ENCODE measurements at places on chromosomes 2 and 18.

GRCh38 chr2:162072181-162072702 is 1.8 kb downstream of the DPP4 start:
- no peak for DNase-seq

GRCh38 chr2:33598561-33599174 is 431 bp downstream of the FAM98A start:
- peak; percentile 12 for DNase-seq

- no peak for DNase-seq
Observed at GRCh38 chr2:636641-637405, 40.4 kb downstream of the TMEM18 start.

DNA sequence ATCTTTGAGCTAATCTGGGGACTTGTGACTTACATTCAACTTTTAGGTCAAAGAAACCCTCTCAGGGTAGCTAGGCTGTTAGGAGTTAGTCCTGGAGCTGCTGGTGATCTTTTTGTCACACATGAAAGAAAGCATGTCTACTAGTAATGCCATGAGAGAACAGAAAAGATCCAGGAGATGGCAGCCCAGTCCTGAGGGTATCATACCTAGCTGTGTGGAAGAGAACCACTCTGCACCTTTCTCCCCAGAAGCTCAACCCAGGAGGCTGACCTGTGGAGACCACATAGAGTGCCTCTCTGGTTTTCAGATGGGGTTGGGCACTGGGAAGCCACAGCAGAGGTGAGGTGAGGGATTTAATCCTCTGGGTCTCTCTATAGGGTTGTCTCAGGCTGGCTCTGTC is 460.2 kb upstream of the UBE2E3 start:
- DNase-seq: no peak

- no peak for DNase-seq
Observed at GRCh38 chr2:84478867-84479266, 19.8 kb upstream of the SUCLG1 start.

- DNase-seq: peak; percentile 52
Observed at GRCh38 chr2:54574107-54574859, 118.2 kb downstream of the SPTBN1 start.

- DNase-seq: no peak
Observed at GRCh38 chr2:171347591-171348032, 86.2 kb downstream of the METTL8 start.

DNA sequence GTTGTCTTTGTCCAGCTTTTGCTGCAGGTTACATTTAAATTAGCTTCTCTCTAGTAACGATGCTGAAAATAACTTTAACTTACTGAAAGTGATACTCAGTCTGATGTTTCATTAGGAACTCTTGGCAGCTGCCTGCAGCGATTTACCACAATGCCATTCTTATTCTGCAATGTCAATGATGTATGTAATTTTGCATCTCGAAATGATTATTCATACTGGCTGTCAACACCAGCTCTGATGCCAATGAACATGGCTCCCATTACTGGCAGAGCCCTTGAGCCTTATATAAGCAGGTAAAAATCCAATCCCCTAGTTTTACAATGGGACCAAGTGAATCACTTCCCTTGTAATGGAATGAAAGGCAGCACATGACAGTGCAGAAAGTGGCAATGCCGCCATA is 16.3 kb upstream of the MFF start:
- no peak for DNase-seq

DNA sequence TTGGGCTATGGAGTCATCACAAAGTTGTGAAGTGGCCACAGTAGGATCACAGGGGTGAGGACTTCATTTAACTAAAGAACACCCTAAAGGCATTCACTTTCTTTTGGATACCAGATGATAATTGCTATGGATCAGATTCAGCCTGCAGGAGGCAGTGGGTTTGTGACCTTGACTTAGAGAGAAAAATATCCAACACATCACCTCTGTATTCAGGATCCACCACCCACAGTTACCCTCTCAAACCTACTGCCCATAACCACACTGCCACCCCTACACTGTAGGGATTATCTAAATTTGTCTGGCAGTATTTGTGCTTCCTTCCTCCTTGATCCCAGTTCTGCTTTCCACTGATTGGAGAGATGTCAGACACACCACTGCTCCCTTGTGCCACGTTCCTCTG is 269.4 kb downstream of the MYCN start:
- no peak for DNase-seq

DNA sequence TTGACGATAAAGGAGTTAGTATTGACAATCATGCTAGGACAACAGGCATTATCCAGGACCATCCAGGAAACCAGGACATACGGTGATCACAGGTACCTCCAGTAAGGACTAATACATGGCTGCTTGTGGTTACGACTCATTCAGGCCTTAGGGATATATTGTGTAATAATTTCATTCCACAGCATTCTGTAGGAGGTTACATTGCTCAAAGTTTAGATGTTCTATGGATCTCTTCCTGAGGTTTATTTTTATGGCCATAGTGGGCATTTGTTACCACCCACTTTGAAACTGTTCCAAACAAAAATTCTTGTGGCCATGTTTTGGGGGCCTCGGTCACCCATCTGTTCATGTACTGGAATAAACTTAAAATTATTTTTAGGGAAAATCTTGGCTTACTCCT is 431.6 kb downstream of the METTL4 start:
- no peak for DNase-seq

DNA sequence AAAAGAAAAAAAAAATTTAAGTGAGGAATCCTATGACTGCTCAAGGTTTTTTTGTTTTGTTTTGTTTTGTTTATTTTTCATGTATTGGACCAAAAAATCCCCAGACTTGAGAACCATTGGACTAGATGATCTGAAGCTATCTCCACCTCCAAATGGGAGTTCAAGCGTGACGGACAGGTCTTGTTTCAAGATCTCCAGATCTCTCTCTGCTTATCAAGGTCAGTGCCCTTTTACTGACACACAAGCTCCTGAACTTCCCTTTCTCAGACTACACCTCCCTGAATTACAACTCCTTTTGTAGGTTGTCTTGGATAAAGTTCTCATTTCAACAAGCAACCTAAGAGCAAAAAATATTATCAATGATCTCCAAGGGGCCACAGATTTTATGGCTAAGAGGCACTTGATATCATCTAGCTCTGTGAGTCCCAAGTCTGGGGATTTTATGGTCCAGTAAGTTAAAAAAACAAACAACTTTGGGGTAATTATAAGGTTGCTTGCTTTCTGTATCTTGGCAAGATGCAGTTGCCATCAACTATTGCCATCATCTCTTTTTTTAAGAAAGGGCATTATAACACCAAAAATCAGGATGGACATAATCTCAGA is 396.0 kb upstream of the ATP5MC3 start:
- no peak for DNase-seq

GRCh38 chr18:44341759-44342158 is 338.9 kb upstream of the SETBP1 start:
- DNase-seq: no peak

DNA sequence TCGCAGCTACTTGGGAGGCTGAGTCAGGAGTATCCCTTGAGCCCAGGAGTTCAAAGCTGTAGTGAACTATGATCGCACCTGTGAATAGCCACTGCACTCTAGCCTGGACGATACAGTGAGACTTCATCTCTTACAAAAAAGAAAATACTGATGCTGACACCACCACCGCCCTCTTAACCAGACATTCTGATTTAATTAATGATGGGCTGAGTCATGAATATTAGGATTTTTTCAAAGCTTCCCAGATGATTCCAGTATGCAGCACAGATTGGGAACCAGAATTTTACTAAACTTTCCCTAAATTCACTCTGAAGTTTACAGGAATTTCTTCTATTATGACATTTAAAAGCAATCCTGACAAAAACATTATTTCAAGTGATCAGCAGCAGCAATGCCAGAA is 130.1 kb downstream of the ERBB4 start:
- DNase-seq: no peak

DNA sequence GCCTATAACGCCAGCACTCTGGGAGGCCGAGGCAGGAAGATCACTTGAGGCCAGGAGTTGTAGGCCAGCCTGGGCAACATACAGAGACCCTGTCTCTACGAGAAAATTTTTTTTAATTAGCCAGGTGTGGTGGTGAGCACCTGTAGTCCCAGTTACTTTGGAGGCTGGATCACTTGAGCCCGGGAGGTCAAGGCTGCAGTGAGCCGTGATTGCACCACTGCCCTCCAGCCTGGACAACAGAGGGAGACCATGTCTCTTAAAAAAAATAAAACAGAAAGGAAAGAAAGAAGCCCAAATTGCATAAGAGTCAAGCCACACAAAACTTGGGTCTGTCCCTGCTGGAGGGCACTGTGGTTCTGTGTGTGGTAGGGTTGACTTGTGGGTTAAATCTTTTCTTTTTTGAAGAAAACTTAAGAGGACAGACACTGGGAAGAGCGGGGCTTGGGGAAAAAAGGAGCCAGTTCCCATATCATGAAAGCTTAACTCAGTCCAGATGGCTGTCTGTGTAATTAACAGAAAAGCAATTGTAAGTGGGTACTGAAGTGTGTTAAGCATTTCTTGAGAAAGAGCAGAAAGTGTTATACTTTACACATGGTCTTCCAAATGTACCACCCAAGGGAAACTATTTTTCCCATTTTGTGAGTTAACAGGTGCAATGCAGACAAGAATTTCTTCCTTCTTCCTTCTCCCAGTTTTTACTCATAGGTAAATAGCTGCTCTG is 115.1 kb downstream of the ALPK2 start:
- no peak for DNase-seq

- DNase-seq: no peak
Observed at GRCh38 chr2:112530728-112531127, 11.5 kb upstream of the POLR1B start.

DNA sequence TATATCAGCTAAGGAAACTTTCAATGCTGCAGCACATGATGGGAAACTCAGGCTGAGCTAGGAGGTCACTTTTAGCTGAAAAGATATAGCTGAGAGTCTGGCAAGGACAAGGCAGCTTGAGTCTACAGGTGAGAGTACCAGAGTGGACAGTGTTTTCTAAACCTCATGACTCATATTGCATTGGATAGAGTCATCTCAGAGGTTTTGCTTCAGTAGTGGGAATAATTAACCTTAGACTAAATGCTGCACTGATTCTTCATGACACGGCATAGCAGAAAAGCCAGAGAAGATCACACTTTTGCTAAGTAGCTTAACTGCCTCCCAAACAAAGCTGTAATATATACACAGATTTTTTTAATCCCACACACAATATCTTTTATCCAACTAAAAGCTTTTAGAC is 865.0 kb upstream of the CDH2 start:
- DNase-seq: no peak

DNA sequence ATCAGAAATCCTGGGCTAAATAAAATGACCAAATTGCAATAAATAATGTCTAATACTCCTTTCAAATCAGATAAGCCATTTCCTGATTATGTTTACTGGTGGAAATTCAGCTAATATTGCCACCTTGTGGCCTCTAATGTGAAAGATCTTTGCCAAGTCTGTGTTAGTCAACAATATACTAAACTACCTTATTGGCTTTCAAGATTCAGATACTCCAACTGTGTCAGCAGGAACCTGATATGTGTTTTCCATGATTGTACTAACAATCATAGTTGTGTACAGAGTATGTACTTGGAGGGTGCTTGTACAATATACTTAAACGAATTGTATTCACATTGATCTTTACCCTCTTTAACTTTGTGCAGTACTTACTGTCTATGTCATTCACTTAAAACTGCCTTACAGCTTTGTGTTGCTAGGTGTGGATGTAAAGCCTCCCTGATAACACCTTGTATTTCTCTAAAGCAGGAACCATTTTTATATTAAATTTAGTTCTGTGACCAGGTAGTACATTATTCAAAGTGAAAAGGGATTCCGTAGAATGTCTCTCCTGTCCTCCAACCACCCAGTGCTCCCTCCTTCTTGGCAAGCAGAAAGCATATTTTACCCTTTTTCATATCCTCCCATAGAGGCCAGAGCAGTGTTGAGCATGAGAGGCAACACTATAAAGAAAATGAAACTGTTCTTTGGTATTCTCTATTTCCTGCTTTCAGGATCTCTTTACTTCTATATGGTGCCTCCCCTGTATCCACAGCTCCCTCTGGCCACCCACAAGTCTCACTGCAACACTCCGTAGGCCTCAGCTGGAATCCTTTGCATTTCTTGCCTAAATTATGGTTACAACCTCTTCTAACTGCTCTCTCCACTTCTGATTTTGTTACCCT is 75.2 kb upstream of the C2orf15 start:
- DNase-seq: no peak

- no peak for DNase-seq
Observed at GRCh38 chr2:23423062-23423872, 38.3 kb downstream of the KLHL29 start.

- DNase-seq: no peak
Observed at GRCh38 chr2:181789827-181790448, 101.6 kb upstream of the ITPRID2 start.

DNA sequence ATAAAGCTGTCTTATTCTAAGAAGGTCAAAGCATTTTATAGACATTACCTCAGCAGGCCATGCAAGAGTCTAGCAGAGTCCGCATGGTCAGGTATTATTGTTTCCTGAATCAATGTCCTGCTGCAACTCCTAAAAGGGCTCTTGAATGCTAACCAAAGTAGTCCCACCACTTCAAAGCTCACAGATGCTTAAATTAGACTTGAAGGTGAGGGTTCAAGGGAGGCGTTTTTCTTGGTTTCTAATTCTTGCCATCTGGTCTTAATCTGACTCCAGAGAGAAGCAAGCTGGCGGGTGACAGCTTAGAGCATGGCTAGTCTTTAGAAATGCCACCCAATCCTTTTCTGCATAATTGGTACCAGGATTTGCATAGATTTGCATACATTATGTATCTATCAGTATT is 226.3 kb downstream of the MREG start:
- DNase-seq: no peak

- DNase-seq: no peak
Observed at GRCh38 chr2:110205660-110206455, 1.0 kb upstream of the NPHP1 start.

- no peak for DNase-seq
Observed at GRCh38 chr18:10018289-10018688, 104.5 kb downstream of the VAPA start.

- no peak for DNase-seq
Observed at GRCh38 chr2:126145752-126146151, 510.2 kb upstream of the GYPC start.

DNA sequence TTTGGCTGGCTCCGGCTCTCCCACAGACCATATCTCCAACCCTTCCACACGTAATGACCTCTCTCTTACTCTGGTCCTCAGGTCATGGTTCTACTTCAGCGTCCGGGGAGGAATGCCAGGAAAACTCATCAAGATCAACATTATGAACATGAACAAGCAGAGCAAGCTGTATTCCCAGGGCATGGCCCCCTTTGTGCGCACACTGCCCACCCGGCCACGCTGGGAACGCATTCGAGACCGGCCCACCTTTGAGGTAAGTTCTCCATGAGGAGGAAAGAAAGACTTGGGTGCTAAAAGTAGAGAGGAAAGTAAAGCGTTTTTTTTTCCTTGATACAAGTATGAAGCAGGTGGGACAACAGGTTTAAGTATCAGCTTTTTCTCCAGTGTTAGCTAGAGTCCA is 1.9 kb downstream of the AGBL5 start:
- no peak for DNase-seq

DNA sequence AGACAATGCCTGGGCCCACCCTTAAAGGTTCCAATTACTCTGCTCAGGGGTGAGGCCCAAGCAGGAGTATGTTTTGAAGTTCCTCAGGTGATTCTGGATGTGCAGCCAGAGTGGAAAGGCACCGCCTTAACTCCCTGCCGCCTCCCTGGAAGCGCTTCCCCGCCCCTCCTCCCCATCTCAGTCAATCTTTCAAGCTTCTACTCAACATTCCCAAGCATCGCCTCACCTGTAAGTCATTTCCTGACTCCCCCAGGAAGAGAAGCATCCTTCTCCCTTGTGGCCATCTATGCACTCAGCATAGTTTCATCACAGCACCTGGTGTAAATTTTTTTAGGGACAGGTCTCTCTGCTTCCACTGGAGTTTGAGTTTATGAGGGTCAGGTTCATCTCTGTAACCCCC is 67.5 kb downstream of the MYL12B start:
- no peak for DNase-seq
